ENCODE measurements at places on chromosomes 6 and 20.
A peak's percentile ranks its signal among the peaks of the same experiment; 100 is the strongest.

- no peak for DNase-seq
These were observed 5.6 kb downstream of the SOX4 start for GRCh38 chr6:21599051-21599696.

- peak; percentile 60 for DNase-seq
These were observed 111.9 kb upstream of the GGTLC1 start for GRCh38 chr20:24100370-24101011.

DNA sequence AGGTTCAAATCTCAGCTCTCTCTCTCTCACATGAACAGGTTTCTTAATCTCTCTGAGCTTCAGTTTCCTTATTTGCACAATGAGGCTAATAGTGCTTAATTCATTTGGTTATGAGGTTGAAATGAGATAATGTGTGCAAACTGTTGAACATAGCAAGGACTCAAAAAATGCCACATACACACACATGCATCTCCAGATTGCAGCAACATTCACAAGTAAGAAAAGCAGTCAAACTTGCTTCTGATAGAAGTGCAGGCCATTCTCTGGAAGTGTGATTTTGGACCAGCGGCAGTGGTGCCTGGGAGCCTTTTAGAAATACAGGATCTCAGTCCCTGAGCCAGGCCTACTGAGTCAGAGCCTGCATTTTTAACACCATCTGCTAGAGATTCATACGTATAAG lies 25.7 kb downstream of the GSTA4 start:
- DNase-seq: no peak

DNA sequence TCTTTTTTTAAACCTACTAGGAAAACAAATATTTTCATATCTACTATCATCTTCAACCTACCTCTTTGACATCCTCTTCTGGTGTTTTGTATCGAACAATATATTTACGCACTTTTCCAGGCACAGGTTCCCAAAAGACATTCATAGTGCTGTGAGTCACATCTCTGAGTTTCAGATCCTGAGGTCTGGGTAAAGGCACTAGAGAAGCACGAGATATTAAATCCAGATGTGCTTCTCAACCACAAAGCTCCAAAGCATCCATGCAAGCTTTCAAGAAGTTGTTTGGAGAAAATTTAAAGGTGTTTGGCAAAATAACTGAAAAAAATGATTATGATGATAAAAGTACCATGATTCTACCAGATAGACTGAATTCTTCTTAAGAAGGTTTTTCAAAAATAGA lies 62.7 kb downstream of the COL12A1 start:
- peak; percentile 40 for DNase-seq

DNA sequence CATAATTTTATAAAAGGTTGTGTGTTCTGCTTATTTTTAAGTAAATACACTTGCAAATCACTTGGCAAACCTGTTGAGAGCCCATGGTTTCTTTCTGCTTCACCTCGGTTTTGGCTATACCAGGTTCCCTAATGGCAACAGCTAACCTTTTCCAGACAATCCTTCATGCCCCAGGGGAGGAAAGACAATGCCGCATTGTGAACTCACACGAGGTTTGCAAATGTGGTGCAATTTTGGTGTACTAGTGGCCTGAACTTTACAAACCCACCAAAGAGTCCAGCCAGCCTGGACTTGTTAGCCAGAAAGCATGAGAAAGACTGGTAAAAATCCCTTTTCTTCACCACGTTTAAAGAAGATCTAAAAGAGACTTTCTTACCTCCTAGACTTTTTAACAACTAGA lies 84.8 kb upstream of the SOX4 start:
- DNase-seq: no peak

- DNase-seq: no peak
These were observed 76.4 kb upstream of the SCP2D1 start for GRCh38 chr20:18737140-18737539.

DNA sequence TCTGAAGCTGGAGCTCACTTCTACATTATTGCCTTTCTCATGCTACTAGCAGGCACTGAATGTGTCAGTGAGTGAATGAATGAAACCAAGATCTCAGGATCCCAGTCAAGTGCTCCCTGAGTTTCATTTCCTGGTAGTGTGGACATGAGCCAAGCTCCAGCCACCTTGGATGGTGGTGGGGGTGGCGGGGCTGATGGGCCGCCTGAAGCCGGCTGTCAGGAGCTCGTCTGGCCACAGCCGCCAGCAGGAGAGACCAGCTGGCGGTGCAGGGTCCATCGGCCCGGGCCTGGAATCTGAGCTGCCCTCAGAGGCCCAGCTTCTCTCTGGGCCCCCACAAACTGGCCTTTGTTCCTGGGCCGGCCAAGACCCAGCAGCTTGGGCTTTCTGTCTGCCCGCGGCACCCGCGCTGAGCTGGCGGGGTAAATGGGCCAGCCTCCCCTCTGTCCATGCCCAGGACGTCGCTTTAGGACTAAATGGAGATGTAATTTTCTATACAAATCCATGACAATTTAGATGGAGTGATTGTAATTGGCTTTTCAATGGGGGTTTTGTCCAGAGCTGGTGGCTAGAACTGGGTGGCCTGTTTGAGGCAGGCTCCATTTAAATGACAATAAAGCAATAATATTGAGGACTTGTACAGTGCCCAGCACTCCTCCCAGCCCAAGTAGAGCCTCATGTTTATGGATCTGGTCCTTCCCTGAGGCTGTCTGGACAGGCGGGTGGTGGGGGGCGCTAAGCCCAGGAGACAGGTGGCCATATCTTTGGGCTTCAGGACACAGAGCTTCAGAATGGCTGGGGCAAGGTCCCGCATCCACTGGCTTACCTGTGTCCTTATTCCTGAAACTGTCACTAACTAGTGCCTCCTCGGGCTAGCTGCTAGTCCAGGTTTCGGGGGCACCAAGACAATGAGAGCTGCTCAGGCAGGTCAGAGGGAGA lies 43.5 kb downstream of the NOL4L start:
- no peak for DNase-seq

DNA sequence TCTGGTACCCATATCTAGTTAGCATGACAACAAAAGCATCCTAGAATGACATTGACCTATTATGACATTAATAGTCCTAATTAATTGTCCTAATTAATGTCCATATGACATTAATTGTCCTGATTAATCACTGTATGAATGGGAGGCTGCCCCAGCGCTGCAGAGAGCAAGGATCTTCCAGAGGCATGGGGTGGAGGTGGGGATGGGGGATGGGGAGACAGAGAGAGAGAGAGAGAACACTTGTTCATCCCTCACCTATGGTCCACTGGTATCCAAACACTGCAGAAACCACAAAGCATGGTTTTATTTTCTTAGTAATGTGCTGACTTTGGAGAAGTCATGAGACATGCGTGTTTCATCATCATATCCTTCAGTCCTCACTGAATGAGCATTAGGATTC lies 235.1 kb downstream of the FNDC1 start:
- no peak for DNase-seq

- DNase-seq: no peak
These were observed 19.5 kb downstream of the MAP1LC3A start for GRCh38 chr20:34578025-34578424.
